ENCODE measurements at places on chromosomes 4 and X.

- no peak for DNase-seq
Observed at GRCh38 chr4:159337041-159337440, 234.2 kb downstream of the RAPGEF2 start.

GRCh38 chr4:138864961-138865720 is 150.4 kb upstream of the NOCT start:
- DNase-seq: peak; percentile 3

- DNase-seq: no peak
Observed at GRCh38 chr4:185112104-185112503, 31.0 kb upstream of the SLC25A4 start.

DNA sequence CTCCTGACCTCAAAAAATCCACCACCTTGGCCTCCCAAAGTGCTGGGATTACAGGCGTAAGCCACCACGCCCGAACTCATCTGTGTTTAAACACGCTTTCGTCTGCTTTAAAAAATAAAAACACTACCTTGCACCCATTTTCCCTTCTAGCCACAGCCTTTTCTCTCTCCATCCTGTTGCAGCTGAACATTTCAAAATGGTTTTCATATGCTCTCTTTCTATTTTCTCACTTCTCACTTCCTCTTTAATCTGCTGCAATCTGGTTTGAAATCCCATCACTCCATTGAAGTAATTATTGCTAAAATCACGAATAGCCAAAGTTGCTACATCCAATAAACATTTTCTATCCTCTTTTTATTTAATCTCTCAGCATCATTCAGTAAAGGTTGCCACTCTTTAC is 70.0 kb downstream of the DCHS2 start:
- DNase-seq: no peak

GRCh38 chr4:96406742-96407141 is 566.8 kb downstream of the PDHA2 start:
- no peak for DNase-seq

- no peak for DNase-seq
Observed at GRCh38 chrX:39950018-39950688, 147.6 kb downstream of the BCOR start.
